ENCODE measurements at places on chromosomes 7 and 10. TPM values are rescaled to one million over a fixed set of nuclear protein-coding genes. Genes with fewer than 3 reads are reported as not detected.
A peak's percentile ranks its signal among the peaks of the same experiment; 100 is the strongest.

The POLL gene
- 15.8 TPM for total RNA-seq

The CYP2C9 gene
- not detected for total RNA-seq

The PNLIPRP1 gene
- not detected for total RNA-seq

The STAMBPL1 gene
- total RNA-seq = 2.0 TPM

The STAM gene
- 18.0 TPM for total RNA-seq

The KCND2 gene
- total RNA-seq = not detected

DNA sequence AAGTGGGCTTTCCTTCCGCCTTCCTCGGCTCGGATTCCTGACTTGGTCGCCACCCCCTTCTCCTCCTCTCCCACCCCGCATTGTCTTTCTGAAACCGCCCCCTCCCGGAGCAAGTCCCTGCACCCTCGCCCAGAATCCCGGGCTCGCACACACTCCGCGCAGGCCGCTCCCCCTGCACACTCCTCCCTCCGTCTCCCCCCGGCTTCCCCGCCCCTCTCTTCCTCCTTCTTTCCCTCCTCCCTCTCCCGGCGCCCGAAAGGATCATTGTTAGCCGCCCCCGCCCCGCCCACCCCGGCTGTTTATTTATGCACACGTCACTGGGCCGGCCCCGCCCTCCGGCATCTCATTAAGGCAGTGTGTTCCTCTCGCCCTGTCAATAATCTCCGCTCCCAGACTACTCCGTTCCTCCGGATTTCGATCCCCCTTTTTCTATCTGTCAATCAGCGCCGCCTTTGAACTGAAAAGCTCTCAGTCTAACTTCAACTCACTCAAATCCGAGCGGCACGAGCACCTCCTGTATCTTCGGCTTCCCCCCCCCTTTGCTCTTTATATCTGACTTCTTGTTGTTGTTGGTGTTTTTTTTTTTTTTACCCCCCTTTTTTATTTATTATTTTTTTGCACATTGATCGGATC, at the start of gene TCF7L2:
Gene TCF7L2 (plus strand): TSS at position 373 of the 633 bp plus-strand sequence. CDS start 510 bp downstream, outside the sequence.
- DNase-seq = peak; percentile 98

- peak; percentile 74 for DNase-seq
Observed at GRCh38 chr10:62594093-62594520, 210.4 kb upstream of the ADO start.

DNA sequence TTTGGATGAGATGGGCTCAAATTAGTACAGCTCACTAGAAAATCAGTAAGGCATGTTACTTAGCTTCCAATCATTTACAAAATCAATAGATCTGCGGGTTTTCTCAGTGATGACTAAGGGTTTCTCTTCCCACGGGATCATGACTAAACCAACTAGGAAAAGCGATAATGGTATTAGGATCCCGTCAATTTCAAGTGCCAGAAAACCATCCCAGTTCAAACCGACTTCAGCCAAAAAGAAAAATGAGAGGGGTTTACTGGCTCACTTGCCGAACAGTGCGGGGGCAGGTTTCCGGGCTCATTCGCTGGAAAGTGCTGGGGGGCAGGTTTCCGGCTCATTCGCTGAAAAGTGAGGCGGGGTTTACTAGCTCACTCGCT, 62.1 kb upstream of the LYZL2 start:
- no peak for DNase-seq

- DNase-seq = no peak
Observed at GRCh38 chr7:69122953-69123352, 475.3 kb upstream of the AUTS2 start.

GRCh38 chr10:25815236-25815635, 118.8 kb upstream of the MYO3A start:
- DNase-seq = no peak

GRCh38 chr7:19362099-19362498, 216.9 kb upstream of the FERD3L start:
- no peak for DNase-seq

DNA sequence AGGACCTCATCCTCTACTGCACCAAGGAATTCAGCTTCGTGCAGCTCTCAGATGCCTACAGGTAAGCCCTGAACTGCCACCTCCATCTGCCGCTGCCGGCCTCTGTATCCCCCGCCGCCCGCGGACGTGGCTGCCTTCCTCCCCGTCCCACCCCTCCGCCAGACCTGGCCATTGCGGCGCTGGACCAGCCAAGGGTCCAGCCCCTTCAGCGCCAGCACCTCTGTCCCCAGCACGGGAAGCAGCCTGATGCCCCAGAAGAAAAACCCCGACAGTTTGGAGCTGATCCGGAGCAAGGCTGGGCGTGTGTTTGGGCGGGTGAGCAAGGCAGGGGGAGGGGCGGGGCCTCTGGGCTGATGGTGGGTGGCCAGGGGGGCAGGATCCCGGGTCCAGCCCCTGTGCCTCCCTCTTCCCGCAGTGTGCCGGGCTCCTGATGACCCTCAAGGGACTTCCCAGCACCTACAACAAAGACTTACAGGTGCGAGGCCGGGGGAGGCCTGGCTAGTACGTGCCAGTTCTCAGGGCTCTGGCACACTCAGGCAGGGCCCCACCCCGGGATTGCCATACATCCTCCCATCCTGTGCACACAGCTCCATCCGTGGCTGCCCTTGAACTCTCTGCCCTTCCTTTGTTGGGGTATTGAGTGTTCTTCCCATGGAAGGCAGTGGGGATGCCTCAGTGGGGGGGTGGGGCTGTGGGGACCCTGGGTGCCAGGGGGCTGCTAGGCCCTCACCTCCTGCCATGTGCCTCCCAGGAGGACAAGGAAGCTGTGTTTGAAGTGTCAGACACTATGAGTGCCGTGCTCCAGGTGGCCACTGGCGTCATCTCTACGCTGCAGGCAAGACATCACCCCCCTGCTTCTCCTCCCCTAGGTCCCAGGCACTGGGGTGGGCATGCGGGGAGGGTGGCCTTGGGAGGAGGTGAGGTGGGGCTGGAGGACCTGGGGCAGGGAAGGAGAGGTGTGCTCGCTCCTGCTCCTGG, 13.5 kb downstream of the ASL start:
- DNase-seq = no peak

GRCh38 chr10:16909271-16909767, 92.1 kb upstream of the RSU1 start:
- no peak for DNase-seq

DNA sequence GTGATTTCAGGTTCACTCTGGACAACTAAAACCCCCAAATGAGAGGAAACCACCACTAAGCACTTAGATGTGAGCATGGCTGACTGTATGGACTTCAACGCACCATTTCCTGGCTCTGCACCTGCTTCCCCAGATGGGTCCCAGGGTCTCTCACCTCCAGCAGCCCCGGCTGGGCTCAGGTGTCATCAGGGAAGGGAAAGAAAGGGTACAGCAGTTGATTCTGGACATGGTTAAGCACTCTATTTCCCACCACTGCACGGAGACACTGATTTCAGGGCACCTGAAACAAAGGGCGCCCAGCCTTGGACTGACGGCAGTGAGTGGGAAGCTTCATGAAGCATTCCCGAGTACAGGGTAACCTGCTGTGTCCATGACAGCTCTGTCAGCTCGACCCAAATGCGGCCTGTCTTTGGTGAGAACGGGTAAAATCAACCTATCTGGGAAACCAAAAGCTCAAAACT, 19.0 kb downstream of the FAM53B start:
- DNase-seq = no peak

DNA sequence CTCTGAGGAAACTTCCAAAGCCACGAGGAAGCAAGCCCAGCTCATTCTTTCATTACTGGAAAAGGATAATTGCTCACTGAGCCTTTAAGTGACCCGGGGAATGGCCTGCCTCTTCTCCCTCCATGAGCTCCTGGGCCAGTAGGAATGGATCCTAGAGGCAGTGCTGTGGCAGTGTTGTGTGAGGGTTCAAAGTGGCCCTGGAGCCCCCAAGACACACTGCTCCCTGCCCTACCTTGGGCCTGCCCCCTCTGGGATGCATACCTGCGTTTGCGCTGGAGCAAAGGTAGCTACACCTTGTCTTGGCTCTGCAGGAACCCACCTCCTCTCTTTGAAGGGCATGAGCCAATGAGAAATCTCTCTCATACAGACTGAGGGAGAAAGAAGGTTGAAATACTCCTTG, 115.8 kb upstream of the ANLN start:
- DNase-seq = no peak

GRCh38 chr7:131501930-131502685, 54.3 kb downstream of the PODXL start:
- DNase-seq = no peak

GRCh38 chr10:99551158-99551557, 18.4 kb downstream of the NKX2-3 start:
- DNase-seq = no peak
